ENCODE measurements at places on chromosomes 1 and 21. TPM values are rescaled to one million over a fixed set of nuclear protein-coding genes. Genes with fewer than 3 reads are reported as not detected.

ELAVL4 gene
- 4.8 TPM for polyA plus RNA-seq

- no peak for DNase-seq
These were observed at the start of gene LAPTM5 for GRCh38 chr1:30757352-30758120. Gene LAPTM5 (minus strand): TSS chr1:30757774. CDS start chr1:30757745, 29 bp downstream.

GUCA2B gene
- not detected for polyA plus RNA-seq

- DNase-seq = no peak
These were observed 211.4 kb downstream of the PTPRC start for GRCh38 chr1:198850196-198850595.

DNA sequence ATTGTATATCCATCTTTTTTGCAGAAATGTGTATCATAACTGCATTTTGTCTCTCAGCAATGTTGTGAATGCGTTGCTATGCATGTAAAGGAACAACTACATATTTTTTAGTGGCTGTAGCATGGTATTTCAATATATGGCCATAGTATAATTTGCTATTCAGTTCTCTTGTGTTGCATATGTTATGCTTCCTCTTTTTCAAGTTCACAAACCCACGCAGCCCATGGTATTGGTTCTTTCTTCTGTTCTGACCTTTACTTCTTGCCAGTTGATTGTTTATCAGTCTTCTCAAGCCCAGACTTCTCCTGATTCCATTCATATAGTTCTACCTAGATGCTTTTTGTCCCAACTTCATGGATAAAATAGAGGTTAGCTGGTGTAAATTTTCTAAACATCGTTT, 6.1 kb downstream of the SLC22A15 start:
- DNase-seq = no peak

NIT1 gene
- 45.3 TPM for polyA plus RNA-seq

ERG gene
- polyA plus RNA-seq = 22.7 TPM

DNA sequence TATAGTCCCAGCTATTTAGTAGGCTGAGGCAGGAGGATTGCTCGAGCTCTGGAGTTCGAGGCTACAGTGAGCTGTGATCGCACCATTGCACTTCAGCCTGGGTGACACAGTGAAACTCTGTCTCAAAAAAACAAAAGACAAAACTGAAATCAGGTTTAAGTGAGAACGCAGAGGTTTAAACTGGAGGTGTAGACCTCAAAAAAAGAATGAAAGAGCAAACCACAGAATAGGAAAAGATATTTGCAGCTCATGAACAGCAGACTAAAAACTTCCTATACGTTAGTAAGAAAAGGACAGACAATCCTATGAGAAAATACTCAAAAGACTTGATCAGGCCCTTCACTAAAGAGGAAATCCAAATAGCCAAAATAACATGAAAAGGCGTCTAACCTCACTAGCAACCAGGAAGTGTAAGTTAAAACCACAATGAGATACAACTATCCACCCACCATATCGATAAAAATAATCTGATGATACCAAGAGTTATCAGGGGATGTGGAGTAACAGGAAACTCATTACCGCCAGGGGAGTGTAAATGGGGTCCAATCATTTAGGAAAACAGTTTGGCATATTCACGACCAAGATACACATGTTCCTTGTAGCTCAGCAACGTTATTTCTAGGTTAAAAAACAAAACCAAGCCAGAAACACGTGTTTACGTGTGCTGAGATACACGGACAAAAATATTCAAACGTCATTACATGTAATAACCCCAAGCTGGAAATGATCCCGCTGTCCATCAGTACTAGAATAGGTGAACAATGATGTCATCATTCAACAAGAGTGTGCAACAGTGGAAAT, 9.8 kb downstream of the TNFRSF9 start:
- no peak for DNase-seq

DNA sequence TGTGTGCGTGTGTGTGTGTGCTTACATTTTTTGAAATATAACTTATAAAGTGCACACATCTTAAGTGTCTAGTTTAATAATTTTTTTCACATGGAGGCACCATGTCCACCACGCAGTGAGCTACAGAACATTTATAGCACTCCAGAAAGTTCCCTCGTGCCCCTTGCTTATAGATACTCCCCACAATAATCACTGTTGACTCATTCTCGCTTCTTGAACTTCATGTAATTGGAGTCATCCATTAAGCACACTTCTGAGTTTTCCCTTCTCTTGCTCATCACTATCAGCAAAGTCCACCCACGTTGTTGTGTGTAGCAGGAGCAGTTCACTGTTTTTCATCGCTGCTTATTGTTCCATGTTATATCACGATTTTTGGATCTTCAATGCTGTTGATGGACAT, 78.4 kb upstream of the DISP3 start:
- no peak for DNase-seq

DNA sequence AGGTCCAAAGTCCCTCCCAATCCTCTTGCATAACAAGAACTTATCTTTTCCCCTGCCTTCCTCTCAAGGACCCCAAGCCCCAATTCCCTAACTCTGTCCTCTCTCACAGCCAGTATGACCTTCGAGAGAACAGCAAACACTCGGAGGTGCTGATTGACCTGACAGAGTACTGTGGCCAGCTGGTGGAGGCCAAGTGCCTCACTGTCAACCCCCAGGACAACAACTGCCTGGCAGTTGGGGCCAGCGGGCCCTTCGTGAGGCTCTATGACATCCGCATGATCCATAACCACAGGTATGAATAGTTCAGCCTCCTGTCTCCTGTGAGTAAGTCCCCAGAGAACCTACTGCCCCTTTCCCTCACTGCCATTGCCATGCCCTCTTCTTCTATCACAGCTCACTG, 29.9 kb upstream of the TMEM222 start:
- DNase-seq = no peak

ISG20L2 gene
- polyA plus RNA-seq = 47.8 TPM

PHF13 gene
- 21.6 TPM for polyA plus RNA-seq

FBXO44 gene
- 17.8 TPM for polyA plus RNA-seq

GRCh38 chr1:150273311-150273710, 721 bp downstream of the C1orf54 start:
- DNase-seq = no peak

GRCh38 chr1:227766653-227767277, 31.5 kb downstream of the SNAP47 start:
- no peak for DNase-seq

TFF1 gene
- polyA plus RNA-seq = 0.57 TPM

GRCh38 chr1:116819081-116819480, 64.9 kb downstream of the CD2 start:
- DNase-seq = no peak

- DNase-seq = no peak
These were observed 121.4 kb downstream of the KCNK1 start for GRCh38 chr1:233735331-233735730.

DNA sequence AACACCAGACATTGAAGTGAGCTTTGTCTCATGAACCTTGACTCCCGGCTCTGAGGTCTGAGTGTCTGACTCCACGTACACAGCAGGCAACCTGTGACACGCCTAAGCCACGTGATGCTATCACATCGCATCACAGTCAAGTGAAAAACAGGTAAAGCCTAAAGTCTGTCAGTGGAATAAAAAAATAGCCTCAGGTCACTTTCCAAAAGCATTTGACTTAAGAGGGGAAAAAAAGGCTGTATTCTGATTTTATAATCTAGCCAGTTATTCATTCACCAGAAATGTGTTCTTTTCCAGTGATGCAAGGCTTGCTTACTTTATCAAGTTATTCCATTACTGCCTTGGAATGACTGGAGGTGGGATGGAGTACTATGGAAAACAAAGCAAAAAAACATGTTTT, 163.2 kb upstream of the HMCN1 start:
- DNase-seq = no peak

GRCh38 chr1:119294199-119294598, 74.4 kb upstream of the HAO2 start:
- DNase-seq = no peak

DNA sequence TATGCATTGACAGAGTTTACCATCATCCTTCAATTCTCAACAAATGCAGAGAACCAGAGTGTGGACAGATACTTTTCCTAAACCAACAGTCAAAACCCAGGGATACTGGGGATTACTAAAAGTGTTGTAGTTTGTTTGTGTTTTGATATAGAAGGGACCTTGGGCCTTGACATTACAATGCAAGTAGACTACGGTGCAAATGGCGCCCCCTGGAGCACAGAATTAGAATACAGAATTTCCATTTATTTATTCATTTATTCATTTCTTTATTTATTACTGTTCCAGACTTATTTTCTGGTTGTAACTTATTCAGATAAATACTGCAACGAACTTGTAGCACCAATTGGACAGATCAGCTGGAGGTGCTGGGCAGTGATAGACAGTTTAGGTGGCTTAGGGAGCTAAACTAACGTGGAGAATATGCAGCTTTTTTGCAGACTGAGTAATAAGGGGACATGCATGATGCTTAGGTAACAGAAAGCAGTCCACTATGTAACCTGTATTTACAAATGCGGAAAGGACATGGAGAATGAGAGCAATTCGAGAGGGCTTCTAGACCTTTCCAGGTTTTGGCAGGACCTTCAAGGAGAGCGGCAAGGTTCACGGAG, 42.6 kb downstream of the KIRREL1 start:
- DNase-seq = no peak

CCDC28B gene
- 30.9 TPM for polyA plus RNA-seq

DNA sequence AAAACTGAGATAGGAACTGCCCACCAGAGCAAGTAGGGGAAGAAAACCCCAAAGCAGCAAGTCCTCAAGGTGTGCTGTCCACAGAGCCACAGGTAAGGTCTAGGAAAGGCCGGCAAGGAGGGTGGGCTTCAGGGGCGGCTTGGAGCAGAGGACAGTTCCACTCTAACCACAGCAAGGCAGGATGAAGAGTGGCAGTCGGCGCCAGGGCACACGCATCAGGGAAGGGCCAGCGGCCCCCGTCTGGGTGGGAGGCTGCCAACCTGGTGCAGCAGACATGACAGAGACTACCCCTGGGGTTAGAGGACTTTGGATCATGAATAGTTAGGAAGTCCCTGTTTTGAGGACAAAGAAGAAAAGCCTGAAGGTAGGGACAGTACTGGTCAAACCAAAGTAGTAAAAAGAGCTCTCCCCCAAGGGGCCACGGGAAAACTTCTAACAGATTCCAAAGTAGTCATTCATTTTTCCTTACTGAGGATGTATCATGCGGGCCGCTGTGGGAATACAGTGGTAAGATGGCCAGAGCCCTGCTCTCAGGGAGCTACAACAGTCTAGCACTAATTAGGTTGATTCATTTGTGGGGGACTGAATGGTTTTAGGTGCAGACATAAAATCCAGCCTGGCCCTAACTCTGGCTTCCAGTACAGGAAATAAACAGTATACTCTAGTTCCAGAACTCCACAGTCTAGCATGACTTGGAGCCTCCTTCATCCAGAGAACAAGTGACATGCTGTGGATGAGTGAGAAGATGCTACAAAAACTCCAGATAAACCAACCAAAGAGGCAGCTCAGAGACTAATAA, 3.5 kb upstream of the RAP1GAP start:
- DNase-seq = no peak

DNA sequence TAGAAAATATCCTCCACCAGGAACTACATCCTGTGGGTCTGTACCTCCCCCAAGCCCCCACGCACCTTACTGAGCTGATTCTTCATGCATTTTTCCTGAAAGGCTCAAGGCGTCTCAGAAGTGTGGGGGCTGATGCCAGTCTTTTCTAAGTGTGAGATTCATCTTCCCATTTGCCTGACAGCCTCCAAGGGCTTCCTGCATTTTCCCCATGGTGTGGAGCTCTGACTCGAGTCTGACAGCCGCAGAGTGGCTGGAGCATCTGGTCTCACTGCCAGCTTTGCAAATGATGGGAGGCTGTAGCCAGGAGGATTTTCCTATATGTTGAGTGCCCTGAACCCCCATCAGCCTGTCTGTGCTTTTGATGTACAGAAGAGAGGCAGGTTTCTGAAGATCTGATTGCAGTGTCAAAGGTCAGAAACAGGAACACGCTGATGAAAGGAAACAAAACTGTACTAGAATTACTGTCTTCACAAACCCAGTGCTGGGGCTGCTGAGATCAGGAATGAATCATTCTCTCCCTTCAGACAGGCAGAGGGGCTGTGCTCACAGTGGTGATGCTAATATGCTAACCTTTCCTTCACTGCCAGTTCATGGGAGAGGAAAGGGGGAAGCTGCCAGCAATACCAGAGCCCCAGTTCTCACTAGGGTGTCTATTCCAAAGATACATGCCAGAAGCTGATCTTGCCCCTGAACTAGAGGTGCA, 201.5 kb upstream of the C1orf174 start:
- DNase-seq = no peak

GRCh38 chr1:59549903-59550302, 253.0 kb downstream of the FGGY start:
- no peak for DNase-seq

GRCh38 chr1:15949453-15950245, 26.3 kb downstream of the ZBTB17 start:
- DNase-seq = peak; percentile 20

DNA sequence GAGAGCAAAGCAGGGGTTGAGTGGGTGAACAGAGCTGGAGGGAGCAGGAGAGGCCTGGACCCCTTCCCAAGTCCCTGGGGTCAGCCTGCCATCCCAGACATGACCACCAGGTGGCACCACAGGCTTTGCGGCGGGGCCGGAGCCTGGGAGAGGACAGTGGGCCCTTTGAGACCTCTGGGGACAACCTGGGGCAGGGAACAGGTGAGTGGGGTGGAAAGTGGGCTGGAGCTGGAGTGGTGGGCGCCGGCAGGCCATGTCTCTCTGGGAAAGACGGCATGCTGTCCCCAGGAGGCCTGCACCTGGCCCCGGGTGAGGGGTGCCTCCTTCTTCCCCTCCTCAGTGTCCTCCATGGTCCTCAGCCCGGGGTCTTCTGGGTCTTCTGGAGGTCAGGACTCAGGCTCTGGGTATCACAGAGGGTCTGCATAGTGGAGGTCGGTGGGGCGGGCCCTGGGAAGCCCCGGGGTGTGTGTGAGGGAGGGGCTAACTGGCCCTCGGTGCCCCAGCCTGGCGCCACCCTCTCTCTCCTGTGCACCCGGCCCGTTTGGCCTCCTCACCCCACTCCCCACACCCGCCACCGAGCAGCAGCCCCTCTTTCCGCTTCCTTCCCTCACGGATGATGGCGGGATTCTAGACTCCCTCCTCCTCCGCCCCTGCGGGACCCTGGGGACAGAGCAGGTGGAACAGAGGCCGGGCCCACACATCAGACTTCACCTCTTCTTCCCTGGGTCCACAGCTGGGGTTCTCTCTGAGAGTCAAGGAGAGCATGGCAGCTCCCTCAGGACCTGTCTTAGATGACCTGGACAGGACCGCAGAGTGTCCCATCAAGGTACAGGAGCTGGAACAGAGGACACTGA, 28.5 kb upstream of the PKP1 start:
- DNase-seq = no peak

TMEM82 gene
- polyA plus RNA-seq = 3.1 TPM

KCNJ9 gene
- 0.14 TPM for polyA plus RNA-seq

RFX5 gene
- polyA plus RNA-seq = 43.5 TPM

DNA sequence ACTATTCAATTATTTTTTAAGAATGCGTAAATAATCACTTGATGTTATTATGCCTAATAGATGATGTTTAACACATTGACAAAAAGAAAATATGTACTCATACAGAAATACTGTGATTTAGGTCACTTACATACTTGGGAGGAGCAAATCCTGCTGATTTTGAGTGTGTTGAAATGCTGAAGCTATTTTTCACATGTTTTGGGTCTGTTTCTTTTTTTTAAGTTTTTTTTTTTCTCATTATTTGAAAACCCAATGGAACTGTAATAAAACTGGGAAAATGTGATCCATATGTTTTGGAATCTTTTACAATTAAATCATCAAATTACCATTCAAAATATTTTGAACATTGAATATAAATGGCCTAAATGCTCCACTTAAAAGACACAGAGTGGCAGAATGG, 366.2 kb upstream of the ADAMTS5 start:
- DNase-seq = no peak
